GM23248 (cell line): ENCODE measurements at places on chromosomes 12 and 14.
A peak's percentile ranks its signal among the peaks of the same experiment; 100 is the strongest.

DNA sequence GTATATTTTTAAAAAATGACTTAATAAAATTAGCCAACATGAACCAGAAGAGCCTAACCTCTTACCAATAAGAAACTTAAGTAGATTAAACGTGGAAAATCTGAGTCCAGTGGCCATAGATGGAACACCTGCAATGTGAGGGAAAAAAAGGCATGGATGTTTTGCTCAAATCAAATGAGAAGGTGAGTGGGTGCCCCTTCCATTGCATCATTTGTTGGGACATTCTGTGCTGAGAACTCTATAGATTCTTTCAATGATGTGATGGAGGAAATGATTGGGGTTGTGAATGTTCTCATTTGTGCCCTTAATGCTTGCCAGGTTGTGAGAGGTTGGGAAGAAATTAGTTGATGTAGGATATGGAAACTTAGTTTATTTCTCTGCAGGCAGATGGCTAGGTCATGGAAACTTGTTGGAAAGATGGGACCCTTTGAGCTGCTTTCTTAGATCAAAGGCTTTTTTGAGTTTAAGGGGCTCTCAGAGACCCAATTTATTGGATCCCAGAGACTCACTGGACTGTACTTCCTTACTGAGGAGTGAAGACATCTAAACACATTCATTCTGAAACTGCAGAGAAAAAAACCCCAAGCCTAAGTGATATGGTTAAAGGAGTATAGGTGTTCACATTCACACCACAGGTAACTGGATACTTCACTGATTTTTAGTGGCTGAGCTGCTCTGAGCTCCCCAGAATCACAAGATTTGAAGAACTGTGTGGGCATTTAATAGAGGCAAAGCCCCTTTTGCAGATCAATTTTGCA, 95.9 kb downstream of the DACT1 start:
- no peak for DNase-seq

DNA sequence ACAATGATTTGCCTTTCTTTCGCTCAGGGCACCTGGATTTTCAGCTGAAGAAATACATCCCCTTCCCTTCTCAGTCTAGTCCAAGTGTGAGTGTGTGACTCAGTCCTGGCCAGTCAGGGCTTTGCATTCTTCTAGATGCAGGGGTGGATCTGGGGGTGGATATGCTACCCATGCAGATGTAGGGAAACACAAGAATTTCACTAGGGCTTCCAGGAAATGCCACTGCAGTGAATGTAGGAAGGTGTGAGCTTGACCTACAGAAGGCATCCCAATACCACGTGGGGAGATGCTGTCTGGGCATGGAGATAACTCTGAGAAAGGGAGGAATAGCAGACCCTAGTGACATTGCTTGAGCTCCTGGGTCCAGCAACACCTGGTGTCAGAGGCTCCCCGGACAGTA, 404.2 kb downstream of the GLT1D1 start:
- no peak for DNase-seq

GRCh38 chr14:100605230-100605629, 18.0 kb upstream of the BEGAIN start:
- DNase-seq = no peak

- DNase-seq = peak; percentile 73
These were observed 204.1 kb downstream of the CACNA1C start for GRCh38 chr12:2256915-2257314.

- peak; percentile 52 for DNase-seq
These were observed 923 bp upstream of the ITPR2 start for GRCh38 chr12:26833743-26834490.

GRCh38 chr12:41476499-41477439, 288.6 kb downstream of the PDZRN4 start:
- DNase-seq = no peak

DNA sequence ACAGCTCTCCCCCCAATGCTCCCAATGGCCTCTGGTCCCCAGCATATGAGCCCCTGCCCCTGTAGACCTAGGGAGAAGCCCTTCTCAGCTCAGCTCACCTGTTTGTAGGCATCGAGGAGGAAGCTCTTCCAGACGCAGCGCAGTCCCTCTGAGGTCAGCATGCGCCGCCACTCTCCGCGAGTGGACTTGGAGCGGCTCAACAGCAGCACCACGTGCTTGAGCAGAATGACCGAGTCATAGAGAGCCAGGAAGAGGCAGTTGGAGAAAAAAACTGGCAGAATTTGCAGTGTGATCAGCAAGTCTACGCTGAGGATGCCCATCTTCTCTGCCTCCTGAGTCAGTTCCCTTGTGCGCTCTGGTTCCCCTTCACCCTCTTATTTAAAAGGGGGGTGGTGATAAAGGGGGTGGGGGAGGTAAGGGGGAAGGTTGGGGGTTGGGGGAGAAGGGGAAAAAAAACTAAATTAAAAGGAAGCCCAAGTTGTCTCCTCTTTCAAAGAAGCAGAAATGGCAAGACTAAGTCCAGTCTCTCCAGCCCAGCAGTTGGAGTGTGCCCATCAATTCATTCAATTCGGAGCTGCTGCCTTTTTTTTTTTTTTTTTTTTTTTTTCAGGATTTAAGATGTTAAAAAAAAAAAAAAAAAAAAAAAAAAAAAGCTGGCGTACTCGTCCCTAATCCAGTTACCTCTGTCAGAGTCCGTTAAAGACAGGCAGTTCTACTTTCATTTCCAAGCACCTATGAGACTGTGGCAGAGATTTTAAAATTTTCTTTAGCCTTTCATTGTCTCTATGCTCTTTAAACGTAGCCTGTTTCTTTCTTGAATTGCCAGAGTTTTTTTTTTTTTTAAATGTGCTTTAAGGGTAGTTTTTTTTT, at the start of gene DIO2:
TSS of gene DIO2 (minus strand) at position 352 of the 870 bp plus-strand sequence. CDS start at position 320, 32 bp downstream.
- DNase-seq = peak; percentile 51

GRCh38 chr12:19066475-19067001, 63.0 kb upstream of the PLEKHA5 start:
- no peak for DNase-seq

GRCh38 chr14:103127861-103128598, 4.8 kb downstream of the TNFAIP2 start:
- DNase-seq = no peak

GRCh38 chr14:73567951-73568885, 795 bp upstream of the ACOT2 start:
- DNase-seq = peak; percentile 70

DNA sequence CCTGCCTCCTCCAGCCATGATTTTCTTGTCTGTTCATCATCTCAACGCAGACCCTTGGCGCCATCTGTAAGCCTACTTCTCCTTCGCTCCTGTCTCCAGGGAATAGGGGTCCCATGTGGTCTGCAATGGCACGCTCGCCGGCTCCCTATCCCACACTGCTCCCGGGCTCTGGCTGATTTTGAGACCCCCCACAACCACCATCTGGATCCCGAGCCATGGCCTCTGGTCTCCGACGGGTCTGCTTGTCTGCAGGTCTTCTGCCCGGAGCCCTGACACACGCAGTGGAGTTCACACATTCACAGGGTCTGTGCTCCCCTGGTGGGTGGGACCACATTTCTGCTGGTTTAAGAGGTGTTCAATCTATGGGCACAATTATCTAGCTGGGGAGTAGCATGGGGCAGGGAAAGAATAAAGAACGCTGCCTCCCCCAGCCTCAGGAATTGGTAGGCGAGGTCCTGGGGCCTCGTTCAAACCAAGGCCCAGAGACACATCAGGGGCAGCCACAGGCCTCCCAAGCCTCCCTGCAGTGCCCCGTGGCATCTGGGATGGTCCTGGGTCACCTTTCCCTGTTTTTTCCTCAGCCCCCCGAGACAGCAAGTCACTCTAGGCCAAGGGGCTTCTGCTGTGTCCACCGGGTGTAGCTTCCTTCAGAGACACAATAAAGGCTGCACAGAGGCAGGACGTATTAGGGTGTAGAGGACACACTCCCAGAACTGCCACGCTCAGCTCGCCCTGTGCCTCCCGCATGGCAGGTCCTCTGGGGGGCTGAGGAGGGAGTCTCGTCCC, 21.5 kb downstream of the FZD10 start:
- DNase-seq = no peak

DNA sequence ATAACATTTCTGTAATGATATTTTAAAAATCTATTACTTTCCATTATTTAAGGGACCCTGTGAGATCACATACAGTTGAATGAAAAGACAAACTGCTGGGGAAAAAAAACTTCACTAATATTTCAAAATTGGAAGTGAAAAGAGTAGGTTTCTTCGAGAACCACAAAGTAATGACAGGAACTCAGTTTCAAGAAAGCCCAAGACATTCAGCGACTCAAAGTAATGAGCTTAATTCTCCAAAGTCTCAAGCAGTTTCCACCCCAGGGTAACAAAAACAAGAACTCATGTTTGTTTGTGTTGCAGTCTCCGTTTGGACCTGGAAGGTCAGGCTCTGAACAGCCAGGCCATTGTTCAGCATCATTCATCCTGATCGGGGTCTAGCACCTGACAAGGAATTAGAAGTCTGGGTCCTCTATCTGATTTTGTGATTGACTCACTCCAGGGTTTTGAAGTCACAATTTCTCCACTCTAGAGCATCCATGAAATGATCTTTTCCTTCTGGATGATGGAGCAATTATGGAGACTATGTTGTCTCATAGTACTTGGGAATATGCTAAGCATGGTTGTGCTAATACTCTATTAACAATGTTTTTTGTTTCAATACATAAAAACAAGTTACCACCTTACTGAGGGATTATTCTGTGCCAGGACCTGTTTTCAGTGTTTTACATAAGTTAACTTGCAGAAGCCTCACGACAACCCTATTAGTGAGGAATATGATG, 126.9 kb downstream of the SLC25A21 start:
- no peak for DNase-seq

DNA sequence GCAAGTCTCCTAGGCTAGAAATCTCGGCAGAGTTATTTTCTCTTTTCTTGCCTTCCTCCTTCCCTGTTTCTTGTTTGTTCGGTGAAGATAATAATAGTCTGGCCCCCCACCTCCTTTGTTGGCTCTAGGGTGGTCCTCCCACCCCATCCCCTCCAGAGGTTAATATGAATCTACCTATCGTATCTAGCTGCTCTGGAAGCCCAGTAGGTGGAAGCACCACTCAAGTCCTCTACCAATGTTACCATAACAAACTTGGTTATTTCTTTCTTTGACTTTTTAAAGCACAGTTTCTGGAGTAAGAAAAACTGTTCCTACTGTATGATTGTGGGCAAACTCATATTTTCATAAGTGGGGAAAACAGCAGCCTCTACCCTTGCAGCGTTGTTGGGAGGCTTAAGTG, 19.7 kb upstream of the GRIP1 start:
- no peak for DNase-seq

DNA sequence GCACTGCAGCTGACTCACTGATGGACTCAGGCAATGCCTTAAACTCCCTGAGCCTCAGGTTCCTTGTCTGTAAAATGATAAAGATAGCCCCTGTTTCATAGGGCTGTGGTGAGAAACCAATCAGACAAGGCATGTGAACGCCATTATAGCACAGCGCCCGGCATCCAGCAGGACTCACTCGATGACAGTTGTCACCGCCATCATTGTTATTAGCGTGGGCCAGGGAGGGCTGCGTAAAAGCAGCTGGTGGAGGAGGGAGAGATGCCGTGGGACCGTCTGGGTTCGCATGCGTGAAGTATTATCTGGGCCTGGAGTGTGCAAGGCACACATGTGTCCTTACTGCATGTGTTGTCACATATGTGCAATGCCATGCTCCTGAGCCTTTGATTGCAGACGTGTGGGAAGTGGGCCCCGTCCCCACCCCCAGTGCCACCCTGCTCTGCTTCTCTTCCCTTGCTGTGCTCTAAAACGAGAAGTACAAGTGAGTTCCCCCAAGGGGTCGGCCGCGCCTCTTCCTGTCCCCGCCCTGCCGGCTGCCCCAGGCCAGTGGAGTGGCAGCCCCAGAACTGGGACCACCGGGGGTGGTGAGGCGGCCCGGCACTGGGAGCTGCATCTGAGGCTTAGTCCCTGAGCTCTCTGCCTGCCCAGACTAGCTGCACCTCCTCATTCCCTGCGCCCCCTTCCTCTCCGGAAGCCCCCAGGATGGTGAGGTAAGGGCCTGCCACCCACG, at the start of gene PTPN6:
TSS of gene PTPN6 (plus strand) at position 546 of the 730 bp plus-strand sequence. CDS start at position 703, 157 bp downstream.
- DNase-seq = no peak

DNA sequence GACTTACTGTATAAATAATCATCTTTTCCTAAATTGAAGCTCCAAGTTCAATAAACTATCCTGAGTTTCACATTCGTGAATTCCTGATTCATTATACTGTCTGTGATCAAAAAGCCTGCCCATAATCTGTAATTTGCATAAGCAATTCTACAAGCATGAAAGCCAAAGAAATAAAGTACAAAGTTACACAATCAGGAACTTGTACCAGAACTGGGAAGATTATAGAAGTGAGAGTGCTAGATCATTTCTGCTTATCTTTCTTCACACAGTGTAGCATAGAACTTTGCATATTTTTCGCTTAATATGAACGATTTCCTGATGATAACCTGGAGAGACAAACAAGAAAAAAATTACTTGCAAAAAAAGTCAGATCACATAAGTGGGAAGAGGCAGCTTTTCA, 308.2 kb downstream of the C12orf50 start:
- no peak for DNase-seq

- DNase-seq = no peak
These were observed 48.8 kb upstream of the CHST11 start for GRCh38 chr12:104407922-104408321.
